ENCODE measurements at places on chromosomes 13 and 19. TPM values are rescaled to one million over a fixed set of nuclear protein-coding genes. Genes with fewer than 3 reads are reported as not detected.

DNA sequence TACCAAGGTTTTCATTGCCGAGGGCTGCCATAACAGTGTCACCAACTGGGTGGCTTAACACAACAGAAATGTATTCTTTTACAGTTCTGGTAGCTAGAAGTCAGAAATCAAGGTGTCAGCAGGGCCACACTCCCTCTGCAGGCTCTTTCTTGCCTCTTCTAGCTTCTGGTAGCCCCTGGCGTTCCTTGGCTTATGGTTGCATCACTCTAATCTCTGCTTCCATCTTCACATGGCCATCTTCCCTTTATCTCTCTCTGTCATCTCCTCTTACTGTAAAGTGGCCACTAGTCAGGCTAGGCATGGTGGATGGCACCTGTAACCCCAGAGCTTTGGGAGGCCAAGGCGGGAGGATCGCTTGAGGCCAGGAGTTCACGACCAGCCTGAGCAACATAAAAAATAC is 38.0 kb upstream of the MRI1 start:
- no peak for DNase-seq

ZNF536 gene
- 13.4 TPM for total RNA-seq

TUBA3C gene
- total RNA-seq: not detected

DNA sequence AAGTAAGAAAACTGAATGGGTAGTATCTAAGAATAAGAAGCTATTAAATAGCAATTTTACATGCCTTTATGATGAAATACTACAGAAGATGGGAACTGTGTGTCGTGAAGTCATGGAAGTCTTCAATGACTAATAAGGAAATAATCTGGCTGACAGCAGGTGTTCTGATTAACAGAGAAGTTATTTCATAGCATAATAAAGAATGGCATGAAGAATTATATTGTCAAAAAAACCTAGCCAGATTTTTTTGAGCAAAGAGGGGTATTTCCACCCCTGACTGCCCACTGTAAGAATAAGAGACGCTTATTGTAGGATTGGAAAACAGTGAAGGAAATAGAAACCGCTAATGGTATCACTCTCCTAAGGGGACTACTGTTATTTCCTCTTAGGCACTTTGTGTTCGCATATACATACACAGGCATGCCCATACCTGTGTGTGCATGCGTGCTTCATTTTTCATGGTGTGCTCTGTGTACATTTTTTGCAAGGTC is 318.8 kb downstream of the SHISA2 start:
- DNase-seq: no peak

- no peak for DNase-seq
Measured at GRCh38 chr13:30746791-30747190, 11.4 kb downstream of the ALOX5AP start.
